Activated T-cell treated with anti-CD3 and anti-CD28 coated beads for 24 hours (primary cell): ENCODE measurements at places on chromosomes 7 and 10.

DNA sequence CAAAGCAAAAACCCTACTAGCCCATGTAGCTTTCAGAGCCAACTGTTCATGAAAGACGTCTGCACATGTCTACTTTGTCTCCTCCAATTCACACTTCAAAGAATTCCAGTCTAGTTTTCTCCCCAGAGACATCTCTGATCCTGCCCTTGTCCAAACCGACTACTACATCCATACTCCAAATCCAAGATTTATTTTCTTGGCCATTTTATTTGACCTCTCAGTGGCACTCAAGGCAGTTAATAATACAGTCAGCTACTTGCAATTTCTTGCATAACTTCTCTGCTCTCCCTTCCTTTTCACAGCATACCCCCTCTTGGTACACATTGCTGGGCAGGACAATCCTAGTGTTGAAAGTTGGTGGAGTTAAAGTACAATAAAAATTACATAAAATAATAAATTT is 170.9 kb upstream of the INHBA start:
- no peak for DNase-seq

- DNase-seq: no peak
Observed at GRCh38 chr7:40873248-40873647, 738.4 kb downstream of the SUGCT start.

GRCh38 chr7:27138985-27139333 is 4.5 kb downstream of the HOXA5 start:
- no peak for DNase-seq

GRCh38 chr10:44911951-44912350 is 814 bp downstream of the TMEM72 start:
- no peak for DNase-seq

DNA sequence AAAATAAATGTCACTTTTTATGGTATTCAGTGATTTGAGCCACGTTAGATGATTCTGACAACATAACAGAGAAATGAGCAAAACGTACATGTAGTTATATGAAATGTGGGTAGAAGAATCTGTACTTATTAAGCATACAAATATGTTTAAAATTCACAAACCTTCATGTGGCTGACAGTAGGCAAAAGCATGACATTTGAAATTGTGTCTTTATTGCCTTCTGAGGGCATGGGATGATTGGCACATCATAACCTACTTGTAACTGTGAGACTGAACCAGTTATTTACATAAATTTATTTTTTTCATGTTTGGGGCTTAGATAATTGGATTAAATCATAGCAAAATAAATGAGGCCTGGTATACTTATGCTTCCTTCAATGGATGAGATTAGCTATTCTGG is 202.2 kb downstream of the DNAJB9 start:
- no peak for DNase-seq

GRCh38 chr7:22853674-22854157 is 31.1 kb upstream of the TOMM7 start:
- DNase-seq: no peak

DNA sequence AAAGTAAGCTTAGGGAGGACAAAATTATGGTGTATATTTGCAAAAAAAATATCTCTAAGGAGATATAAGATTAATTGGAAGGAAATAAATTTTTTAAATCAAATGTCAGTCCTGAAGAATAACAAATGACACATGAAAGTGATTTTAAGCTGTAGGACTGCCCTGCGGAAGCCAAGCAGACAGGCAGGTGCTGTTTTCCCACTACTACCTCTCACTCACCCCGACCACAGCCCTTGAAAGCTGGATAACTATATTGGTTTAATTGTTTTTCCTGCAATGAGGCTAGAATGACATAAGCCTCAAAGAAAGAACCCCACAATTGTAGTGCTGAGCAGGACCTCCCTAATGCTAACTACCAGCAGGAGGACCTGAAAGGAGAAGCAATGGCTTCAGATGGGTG is 68.6 kb upstream of the VIPR2 start:
- no peak for DNase-seq
